Inflammatory macrophage treated with lipopolysaccharide for 1 hour (primary cell): ENCODE measurements at places on chromosomes 1 and 21.

DNA sequence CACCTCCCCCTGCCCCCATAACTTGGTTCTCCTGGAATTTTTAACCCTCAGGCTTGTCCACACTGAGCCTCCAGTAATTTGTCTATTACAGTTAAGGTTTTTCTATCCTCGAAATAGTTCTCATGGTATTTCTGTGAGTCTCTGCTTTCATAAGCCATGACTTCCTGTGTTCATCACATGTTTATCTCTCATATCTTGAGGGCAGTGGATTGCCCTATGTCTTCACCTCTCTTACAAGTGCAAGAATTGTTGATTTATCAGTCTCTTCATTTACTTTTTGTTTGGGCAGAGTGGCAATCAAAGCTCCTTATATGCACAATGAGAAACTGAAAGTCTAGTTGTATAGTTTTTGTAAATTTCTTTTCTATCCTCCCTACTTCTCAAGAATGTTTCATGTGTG lies 328.4 kb downstream of the PLA2G4A start:
- no peak for DNase-seq

- no peak for DNase-seq
Measured at GRCh38 chr1:232367293-232367692, 262.6 kb downstream of the SIPA1L2 start.

- DNase-seq: no peak
Measured at GRCh38 chr1:213983493-213984386, 4.0 kb upstream of the PROX1 start.

DNA sequence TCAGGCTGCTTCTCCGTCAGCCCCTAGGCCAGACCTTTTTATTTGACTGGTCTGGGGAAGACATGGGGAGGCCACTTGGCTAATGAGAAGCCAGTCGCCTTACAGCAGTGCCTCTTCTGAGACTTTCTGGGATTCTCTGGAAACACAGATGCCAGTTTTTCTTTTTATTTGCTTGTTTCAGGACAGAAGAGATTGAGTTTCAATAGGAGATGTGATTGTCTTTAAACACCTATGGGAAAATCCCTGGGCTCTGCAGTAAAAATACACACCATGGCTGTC lies 15.4 kb upstream of the BTG2 start:
- no peak for DNase-seq
